Jurkat, Clone E6-1 (cell line): ENCODE measurements at places on chromosomes 1 and 21.

GRCh38 chr1:240582953-240583352, 29.0 kb downstream of the GREM2 start:
- DNase-seq: no peak

DNA sequence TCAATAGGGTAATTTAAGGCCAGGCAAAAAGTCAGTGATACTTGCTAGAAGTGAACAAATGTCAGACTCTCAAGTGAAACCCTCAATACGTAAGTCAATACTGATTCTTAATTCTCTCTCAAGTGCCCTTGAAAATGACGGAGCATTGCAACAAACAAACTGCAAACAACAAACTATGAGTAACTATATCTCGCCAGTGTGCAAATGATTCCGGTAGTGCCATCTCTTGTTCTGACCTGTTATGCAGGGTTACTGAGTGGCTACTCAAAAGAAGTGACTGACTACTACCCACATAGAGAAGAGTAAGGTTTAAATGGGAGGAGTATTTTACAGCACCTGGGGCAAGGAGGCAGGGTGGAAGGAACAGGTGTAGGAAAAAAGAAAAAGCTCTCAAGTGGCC, 1.6 kb downstream of the SLC19A2 start:
- DNase-seq: no peak

- DNase-seq: no peak
Measured at GRCh38 chr1:91948097-91948496, 1.1 kb upstream of the BRDT start.

DNA sequence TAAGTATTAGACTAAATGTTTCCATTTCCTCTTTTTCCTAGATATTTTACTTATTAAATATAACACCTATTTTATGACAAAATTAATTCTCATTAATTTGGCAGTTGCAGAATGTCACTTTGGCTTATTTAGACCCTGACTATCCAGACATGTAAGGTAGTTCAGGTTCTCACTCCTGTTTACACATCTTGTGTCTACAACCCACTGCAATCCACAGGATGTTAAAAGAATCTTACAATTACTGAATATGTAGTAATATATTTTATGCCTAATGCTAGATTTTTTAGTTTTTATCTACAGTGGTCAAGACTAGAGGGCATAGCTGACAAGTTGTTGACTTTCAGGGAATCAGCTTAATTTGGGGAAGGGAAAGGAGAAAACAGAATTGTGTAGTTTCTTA, 346.7 kb downstream of the USP25 start:
- DNase-seq: no peak

GRCh38 chr1:108512239-108513043, 47.5 kb upstream of the EEIG2 start:
- peak; percentile 48 for DNase-seq

DNA sequence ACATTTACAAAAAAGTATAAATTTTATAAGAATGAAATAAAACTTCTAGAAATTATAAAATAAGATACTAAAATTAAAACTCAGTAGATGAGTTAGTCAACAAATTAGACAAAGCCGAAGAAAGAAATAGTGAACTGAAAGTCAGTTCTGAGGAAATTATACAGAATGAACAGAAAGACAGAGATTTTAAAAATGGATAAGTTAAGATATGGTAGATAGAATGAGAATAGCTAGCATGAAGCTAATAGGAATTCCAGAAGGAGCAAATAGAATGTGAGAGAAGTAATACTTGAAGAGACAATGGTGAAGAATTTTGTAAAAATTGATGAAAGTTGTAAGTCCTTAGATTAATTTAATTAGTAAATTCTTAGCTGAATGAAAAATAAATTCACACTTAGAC, 430.4 kb upstream of the RUNX1 start:
- no peak for DNase-seq

DNA sequence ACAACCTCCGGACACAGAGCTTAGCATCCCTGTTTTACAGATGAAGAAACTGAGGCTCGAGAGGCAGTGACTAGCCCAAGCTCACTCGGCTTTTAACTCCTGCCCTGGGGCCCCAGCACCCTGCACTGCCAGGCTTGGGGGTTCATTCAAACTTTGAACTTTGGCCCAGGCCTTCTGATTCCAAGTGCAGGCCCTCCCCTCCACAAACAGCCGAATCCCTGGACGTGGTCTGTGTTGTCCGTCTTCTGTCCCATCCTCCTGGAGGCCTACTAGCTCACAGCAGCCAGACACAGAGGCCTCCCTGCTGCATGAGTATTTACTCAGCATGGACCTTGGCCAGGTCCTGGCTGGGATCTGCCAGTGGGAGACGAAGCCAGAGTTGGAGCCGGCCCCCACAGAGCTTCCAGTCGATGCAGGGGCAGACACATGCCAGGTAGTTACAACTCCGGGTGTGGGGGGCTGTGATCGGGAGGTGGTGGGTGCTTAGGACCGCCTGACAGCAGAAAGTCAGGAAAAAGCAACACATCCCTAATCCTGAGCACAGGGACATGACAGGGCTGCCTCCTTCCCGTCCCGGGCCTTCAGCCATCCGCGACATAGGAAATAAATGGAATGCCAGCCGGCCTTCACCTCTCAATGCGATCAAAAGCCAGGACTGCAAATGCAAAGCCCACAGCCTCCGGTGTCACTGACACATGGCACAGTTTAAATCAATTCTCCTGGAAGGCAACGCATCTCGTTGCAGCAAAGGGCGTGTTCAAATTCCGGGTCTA, 7.4 kb downstream of the IFFO2 start:
- no peak for DNase-seq

DNA sequence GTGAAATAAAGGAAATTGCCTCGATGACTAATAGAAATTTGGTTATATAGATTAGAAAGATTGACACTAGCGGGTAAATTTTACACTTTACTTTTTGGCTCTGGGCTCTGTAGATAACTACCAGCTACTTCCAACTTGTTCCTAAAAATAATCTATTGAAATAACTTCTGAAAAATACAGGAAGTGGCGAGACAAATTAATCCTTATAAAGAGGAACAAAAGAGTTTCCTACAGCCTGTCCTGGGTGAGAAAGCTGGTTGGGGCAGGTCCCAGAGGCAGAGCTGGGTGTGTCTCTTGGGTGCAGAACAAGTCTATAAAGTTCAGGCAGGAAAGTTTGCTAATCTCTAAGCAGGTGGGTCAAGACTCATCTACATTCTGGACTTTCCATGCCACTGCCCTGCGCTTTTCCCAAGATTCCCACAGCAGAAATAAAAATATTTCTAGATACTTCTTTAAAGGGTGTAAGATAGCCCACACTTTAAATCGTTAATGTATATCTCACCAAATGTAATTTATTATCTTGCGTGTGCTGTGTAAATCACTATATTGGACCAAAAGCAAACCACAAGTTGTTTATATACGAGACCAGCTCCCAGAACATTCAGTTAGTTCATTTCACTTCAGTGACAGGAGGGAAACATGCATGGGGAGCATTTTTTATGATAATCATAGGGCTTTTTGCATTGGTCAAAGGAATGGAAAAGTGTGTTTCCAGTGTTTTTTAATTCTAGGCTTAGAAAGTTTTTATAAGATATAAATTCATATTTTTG, 70.1 kb upstream of the NRIP1 start:
- no peak for DNase-seq
